ENCODE measurements at places on chromosomes 3 and 15.
A peak's percentile ranks its signal among the peaks of the same experiment; 100 is the strongest.

- DNase-seq = no peak
These were observed 210.8 kb downstream of the STT3B start for GRCh38 chr3:31743331-31744089.

- DNase-seq = no peak
These were observed 2.8 kb upstream of the SEMA3G start for GRCh38 chr3:52447512-52448355.

- DNase-seq = no peak
These were observed 30.2 kb downstream of the PTPN23 start for GRCh38 chr3:47410801-47411646.

- DNase-seq = peak; percentile 14
These were observed 34.8 kb upstream of the DCP1A start for GRCh38 chr3:53382106-53382505.

DNA sequence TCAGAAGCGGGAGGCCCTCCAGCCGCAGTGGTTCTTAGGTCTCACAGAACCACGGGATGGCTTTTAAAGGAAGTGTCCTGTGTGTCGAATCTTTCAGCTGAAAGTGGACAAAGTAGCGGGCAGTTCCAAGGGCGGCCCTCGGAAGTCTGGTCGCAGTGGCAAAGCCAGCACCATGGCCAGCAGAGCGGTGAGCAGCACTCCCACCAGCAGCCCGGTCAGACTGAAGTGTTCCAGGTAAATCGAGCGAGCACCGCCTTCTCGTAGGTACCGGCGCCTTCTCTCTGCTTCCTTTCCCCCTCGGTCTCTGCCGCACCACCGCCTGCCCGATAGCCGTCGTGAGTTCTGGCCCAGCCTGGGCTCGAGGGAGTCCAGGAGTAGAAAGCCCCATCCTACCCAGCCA, 103.6 kb upstream of the ABHD17C start:
- DNase-seq = no peak

GRCh38 chr3:177201700-177202397, 4.6 kb upstream of the TBL1XR1 start:
- DNase-seq = no peak

DNA sequence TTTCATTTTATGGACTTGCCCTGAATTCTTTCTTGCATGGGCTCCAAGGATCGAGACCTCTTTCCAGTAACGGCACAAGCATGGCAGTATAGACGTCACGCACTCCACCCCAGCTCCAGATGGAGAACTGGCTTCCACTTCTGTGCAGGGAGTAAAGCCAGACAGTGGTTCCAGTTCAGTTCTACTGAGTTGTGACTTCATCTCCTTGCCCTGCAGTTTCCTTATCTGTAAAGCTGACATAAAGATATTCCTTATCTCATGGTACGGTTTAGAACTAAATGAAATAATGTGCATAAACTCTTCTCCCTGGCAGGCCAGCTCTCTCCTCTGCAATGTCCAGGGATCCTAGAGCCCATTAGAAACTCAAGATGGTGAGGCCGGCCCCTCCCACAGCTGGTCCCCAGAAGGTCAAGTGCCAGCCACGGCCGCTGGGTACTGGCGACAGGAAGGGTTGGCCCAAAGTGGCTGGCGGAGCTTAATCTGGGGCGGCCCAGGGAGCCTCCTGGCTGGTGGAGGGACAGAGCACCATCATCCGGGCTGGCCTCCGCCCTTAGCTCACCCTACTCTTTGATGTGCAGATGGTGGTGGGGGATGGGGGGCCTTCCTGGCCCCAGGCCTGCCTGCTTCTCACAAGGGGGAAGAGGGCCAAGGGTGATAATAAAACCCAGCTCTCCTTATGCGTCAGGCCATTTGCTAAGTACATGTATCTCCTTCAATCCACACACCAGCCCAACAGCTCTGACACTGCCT, 7.2 kb downstream of the MESP2 start:
- DNase-seq = peak; percentile 37

DNA sequence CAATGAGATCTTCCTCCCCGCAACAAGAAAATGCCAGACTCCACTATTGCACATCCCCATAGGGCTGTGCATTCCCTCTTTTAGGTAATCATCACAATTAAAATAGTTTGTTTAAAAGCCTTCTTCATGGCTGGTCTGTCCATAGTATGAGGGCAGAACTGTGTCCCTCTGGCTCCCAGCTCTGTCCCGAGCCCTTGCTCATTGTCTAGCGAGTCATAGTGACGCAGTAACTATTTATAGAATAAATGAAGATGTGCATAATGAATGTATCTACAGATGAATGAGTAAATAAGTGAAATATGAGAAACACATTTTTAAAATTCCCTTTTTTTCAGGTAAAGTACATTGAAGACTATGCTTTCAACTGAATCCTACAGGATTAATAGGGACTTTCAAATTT, 128.4 kb upstream of the TMC3 start:
- no peak for DNase-seq

DNA sequence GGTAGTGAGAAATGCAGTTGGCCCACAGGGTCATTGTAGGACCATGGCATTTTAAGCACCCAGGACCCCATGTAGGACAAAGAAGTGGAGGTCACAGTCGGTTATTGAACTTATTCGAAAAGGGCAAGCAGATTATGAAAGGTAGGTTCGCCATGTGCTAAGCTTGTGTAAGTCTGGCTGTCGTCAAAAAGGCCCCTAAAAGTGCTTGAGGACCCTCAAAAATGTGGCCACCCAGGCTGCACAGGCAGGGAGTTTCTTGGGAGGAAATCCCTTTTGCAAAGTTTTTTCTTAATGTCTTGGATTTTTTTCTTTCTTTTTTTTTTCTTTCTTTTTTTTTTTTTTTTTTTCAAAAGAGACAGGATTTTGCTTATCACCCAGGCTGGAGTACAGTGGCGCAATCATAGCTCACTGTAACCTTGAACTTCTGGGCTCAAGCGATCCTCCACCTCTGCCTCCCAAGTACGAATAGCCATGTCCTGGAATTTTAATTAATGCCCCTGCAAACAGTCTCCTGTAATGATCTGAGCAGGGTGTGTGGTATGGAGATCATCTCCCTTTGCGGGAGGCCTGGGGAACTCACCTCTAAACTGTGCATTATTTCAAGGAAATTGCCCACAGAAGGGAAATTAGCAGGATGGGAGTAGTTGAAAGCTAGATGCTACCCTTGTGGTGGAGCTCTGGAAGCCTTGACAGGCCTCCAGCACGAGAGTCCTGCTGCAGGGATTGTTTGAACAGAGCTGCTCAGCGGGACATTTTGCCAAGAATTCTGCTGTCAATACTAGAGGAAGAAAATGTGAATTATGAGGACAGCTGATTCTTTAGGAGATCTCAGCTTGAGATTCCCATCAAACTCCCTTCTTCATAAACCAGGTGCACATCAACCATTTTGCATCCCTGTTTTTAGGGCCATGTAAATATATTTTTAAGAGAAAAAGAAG, 28.4 kb downstream of the THSD4 start:
- no peak for DNase-seq

DNA sequence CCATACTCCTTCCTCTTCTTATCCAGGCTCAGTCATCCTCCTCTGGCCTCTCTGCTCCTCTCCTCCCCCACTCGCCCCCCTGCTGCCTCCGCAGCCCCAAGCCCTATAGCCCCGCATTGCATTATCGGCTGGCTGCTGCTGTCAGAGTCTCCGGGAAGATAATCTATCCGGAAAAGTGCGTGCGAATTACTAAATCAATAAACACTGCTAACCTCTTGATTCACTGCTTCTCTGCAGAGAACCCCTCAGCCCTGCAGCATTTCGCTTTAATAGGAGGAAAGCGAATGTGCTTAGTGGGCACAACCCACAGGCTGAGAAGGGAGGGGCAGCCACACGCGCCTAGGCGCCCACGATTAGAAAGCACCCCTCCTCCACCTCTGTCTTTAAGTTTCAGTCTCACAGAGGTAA, 167.6 kb downstream of the ABHD5 start:
- DNase-seq = no peak

GRCh38 chr3:164007765-164008164, 1070.5 kb downstream of the SI start:
- DNase-seq = no peak

- no peak for DNase-seq
These were observed 157.4 kb upstream of the CTNNB1 start for GRCh38 chr3:41041899-41042298.

DNA sequence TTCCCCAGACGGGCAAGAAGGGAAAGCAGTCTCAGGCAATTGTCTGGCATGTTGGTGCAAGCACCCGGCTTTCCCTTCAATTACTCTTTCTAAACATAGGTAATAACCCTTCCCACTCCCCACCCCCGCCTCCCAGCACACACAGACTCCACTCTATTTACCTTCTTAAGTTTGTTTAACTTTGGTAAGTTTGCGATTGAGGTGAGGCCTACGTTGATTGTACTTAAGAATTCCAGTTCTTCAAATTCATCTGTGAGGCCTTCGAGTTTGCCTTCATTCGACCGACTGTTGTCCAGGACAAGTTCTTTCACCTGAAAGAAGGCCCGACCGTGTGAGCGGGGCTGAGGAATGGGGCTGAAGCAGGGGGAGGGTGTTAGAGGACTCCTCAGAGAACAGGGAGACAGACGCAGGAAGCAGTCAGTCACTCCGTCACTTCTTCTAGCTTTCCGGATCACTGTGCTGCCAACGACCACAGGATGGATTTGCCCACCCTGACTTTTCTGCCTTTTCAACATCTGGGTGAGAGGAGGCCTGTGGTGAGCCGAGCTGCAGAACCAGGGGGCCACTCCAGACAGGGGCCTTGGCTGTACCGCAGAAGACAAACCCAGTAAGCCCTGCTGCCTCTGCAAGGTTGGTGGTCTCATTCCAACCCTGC, 33.0 kb downstream of the ANP32A start:
- DNase-seq = no peak

- DNase-seq = no peak
These were observed 2.3 kb upstream of the GRM2 start for GRCh38 chr3:51704511-51704950.

- peak; percentile 100 for DNase-seq
These were observed at the start of gene NUDT16 for GRCh38 chr3:131381445-131382291. Gene NUDT16 (plus strand): TSS chr3:131381774. CDS start chr3:131381805, 31 bp downstream.

- DNase-seq = no peak
These were observed 32.8 kb upstream of the LRTM1 start for GRCh38 chr3:54960701-54961100.

DNA sequence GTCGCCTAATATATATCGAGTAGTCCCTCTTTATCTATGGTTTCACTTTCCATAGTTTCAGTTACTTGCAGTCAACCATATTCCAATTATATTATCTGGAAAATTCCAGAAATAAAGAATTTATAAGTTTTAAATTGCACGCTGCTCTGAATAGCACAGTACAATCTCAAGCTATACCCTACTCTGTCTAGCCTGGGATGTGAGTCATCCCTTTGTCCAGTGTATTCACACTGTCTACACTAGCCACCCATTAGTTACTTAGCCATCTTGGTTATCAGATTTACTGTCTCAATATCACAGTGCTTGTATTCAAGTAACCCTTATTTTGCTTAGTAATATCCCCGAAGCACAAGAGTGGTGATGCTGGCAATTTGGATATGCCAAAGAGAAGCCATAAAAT, 72.1 kb upstream of the EOMES start:
- DNase-seq = peak; percentile 23

- no peak for DNase-seq
These were observed 238.4 kb upstream of the CTDSPL start for GRCh38 chr3:37622999-37623883.

DNA sequence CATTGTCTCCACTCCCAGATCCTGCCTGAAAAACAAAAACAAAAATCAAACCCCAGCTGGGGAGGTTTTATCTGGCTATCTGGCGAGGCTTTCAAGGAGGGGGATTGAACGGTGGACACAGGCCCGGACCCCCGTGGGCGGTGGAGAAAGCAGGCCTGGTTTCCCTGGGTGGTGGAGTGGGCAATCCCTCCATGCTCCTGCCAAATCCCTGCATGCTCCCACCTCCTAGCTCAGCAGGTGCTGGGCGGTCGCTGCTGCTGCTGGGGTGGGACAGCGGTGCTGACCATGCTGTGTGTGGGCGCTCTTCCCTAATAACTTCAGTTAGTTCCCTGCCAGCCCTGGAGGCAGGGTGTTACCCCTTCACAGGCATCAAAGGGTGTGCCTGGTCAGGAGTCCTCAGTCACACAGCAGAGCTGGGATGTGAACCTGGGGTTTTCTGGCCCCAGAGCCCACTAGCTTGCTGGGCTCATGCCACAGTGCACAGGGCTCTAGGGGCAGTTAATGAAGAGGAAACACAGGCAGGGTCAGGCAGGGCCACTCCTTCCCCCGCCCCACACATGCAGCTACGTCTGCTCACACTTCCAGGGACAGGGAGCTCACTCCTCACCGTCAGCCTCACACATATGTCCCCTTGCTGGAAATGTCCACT, 15.9 kb upstream of the PLXND1 start:
- no peak for DNase-seq

GRCh38 chr3:184457329-184457728, 77.5 kb downstream of the CHRD start:
- no peak for DNase-seq

DNA sequence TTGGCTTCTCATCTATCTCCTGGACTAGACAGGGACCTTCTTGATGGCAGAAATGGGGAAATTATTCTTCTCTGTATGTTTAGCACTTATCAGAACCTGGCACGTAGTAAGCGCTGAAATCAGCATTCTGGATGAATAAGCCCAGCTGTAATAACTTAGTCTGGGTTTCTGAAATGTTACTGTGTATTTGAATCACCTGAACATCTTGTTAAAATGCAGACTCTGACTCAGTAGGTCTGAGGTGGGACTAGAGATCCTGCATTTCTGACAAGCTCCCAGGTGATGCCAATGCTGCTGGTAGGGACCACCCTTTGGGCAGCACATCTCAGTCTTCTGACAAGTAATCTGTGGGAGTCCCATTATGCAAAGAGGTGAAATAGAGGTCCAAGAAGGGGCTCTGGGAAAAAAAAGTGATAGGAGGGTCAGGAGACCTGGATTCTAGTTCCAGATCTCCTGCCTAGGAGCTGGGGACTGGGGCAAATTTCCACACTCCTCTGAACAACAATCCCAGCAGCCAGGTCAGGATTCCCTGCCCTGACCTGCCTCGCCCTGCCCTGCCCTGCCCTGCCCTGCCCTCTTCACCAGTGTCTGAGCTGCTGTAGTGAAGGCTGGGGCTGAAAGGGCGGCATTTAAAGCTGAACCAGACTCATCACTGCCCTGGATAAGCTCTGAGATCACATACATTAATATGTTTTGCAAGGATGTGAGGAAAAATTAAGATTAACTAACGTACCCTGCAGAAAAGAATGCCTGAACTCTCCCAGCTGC, 17.2 kb upstream of the SLC6A11 start:
- DNase-seq = no peak

- peak; percentile 66 for DNase-seq
These were observed 123.1 kb upstream of the UMPS start for GRCh38 chr3:124607163-124607562.

DNA sequence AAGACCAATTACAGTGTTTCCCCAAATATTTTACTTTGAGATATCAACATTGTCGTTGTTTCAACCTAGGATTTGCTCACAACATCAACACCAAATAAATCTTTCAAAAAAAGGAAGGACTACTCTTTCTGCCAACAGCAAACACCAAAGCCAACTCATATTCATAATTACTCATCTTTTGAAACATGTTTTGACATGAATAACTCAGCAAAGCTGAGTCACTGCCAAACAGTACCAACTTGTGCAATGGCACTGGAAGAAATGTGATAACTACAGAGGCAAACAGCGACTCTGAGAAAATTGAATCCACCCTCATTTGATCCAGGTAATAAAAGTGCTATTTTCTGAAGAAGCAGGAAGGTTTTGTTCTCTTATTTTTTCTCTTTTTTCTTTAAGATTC, 67.2 kb downstream of the PEX5L start:
- DNase-seq = peak; percentile 81
